ENCODE measurements at places on chromosomes 3 and 15.

GRCh38 chr3:9686050-9686550, 17.5 kb upstream of the CPNE9 start:
- no peak for DNase-seq

DNA sequence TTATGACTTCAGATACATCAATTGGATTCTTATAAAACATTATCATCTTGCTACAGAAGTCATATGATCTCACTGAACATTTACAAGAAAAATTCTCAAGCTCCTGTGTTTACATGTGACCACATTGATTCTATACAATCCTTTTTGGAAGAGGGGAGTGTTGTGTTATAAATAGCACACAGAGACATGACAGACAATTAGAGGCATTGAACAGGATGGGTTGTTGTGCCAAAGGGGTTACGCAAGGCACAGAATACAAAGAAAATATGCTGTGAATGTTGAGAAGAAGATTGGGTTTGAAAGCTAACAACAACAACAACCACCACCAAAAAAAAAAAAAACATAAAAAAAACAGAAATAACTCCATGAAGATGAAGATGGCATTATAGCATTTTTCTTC, 32.5 kb upstream of the TBL1XR1 start:
- no peak for DNase-seq

DNA sequence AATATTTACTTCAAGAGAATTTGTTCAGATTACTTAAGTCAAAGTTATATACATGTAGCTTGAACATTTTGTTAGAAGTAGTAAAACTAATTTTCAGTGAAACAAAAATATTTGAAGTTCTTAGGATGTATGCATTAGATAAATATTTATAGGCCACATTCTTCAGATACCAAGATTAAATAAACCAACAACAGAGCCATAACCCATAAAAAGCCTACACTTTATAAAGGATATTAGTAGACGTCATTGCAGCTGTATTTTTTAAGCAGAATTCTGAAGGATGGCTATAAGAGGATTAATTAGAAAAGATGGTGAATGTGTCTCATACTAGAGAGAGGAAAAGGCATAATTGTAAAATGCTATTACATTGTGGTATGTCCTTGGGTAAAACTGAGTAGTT, 449.7 kb upstream of the ALCAM start:
- no peak for DNase-seq

- no peak for DNase-seq
Measured at GRCh38 chr3:195240171-195240701, 30.7 kb downstream of the XXYLT1 start.

DNA sequence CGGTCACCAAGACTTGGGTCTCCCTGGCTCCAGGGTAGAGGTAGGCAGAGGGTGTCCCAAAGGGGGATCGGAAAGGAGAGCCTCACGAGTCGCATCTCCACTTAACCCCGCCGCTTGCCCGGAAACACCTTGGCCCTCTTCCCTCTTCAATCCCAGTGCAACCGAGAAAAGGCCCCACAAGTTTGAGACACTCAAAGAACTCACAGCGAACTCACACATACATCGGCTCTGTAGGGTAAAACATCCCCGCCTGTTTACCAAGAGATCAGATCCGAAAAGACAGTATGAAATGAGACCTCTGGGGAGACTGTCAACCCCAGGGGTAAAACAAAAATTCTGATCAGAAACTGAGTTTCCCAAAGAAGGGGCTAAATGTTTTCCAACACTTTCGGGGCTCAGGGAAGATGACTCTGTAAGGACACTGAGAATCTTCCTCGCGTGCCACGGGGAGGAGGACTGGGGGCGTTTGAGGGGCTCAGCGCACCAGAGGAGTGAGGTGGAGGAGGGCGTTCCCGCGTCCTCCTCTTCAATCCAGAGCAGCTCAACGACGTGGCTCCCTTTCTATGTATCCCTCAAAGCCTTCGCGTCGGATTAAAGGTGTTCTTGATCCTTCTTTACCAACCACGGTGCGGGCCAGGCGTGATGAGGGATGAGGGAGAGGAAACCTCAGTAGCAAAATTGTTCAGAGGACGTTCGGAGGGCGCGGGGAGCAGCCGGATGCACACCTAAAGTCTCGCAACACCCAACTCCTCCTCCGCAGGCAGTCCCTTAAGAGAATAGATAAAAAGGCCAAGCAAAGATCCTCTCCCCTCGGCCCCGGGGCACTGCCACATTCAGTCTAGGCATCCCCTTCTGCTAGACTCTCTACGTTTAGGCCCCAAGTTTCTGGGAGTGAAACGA, 3.7 kb downstream of the WNT5A start:
- DNase-seq = no peak
